ENCODE measurements at places on chromosomes 12 and 14.

GRCh38 chr14:30573966-30574365 is 15.0 kb downstream of the G2E3 start:
- DNase-seq = no peak

- DNase-seq = no peak
Measured at GRCh38 chr14:68178282-68178681, 358.7 kb downstream of the RAD51B start.

DNA sequence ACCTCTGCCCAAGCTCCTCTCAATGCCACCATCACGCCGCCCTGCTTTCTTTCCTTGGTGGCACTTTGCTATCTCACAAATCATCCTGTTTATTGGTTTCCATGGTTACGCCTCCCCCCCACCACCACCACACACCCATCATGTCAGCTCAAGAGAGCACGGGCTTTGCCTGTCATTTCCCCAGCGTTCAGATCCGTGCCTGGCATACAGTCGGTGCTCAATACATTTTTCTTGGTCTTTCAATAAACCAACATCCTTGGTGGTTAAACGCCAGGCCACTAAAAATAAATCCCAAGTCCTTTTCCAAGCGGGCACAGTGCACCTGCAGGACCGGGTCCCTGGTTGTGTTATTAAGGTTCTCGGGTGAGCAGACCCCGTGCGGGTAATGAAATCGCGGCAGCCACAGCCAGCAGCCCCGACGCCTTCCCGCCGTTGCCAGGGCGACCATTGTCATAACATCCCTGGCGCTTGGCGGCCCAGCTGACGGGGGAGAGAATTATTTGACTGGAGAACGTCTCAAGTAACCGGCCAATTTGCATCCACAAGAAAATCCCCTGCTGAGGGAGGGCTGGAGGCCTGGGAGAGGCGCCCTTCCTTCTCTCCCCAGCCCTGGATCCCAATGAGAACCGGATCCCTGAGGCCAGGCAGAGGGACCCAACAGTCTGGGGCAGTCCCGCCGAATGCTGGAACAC is 92.9 kb downstream of the KSR2 start:
- DNase-seq = no peak

GRCh38 chr12:57616383-57617101 is 5.3 kb downstream of the ARHGEF25 start:
- DNase-seq = no peak

DNA sequence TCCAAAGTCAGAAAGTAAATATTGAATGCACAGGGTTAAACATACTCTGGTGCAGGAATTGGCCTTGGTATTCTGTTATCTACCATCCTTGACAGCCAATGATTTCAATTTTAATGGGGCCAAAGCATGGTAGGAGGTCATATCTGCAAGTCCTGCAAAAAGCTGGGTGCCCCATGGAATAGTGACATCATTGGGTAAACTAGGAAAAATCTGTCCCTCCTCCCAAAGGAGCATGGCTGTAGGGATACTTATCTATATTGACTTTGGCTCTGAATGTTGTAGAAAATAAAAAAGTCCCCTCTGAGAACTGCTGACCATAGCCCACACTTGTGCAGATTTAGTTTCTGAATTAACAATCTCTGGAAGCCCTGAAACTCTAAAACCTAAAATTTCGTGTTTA is 403.2 kb upstream of the SEL1L start:
- no peak for DNase-seq

DNA sequence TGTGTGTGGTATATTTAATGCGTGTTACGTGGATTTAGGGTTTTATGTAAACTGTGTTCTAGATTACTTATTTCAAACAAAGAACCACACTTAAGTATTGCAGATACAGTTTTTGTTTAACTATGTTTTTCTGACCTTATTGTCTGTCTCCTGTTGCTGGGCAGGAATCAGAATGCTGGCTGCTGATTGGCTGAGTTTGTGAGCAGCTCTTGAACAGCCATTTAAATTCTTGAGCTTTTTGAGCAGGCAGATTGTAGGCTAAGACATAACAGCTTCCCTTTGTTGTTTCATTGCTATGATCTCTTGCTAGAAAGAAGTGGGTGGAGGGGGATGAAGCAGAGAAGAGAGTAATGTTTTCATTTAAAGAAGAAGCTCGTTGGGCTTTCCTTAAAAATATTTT is 52.2 kb downstream of the ATF7IP start:
- DNase-seq = peak; percentile 76
